ENCODE measurements at places on chromosomes 11 and 22. TPM values are rescaled to one million over a fixed set of nuclear protein-coding genes. Genes with fewer than 3 reads are reported as not detected.

GRCh38 chr11:111414267-111414931 lies 35.3 kb upstream of the POU2AF1 start:
- DNase-seq = no peak

GRCh38 chr11:60924906-60925853 lies 920 bp downstream of the TMEM132A start:
- no peak for DNase-seq

DNA sequence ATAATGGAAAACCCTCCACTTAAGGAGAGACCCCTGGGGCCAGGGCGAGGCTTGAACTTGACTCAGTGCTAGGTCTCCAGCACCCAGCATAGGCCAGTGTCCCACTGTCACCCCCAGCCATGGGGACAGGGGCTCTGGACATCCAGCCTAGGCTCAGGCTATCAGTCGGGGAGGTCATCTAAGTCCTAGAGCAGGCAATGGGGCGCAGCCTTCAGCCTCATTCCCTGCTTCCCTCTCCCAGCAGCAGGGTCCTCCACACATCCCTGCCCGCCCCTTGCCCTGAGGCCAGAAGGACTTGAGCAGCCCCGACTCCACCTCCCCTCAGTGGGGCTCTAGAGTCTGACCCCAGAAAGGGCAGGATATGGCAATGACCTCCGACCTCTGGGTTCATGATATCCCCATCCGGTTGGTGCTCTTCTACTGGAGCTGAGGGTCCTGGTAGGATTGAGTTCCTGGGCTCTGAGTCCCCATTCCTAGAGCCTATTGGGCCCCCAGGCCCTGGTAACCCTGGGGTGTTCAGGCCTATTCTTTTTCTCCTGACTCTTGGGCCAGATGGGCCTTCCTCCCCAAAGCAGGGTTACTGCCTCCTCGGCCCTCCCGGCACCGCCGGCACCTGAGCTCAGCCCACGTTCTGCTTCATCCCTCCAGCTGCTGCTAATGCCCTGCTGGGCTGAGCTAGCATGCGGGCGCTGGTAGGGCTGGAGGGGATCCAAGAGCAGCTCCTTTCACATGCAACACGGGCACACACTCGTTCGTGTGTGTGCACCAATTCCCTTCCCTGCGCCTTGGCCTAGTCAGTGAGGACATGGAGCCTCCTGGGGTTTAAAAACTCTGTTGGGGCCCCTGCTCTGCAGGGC lies 4.4 kb downstream of the CST6 start:
- no peak for DNase-seq

- DNase-seq = no peak
These were observed 128.3 kb upstream of the CSNK2A3 start for GRCh38 chr11:11481371-11481770.

DNA sequence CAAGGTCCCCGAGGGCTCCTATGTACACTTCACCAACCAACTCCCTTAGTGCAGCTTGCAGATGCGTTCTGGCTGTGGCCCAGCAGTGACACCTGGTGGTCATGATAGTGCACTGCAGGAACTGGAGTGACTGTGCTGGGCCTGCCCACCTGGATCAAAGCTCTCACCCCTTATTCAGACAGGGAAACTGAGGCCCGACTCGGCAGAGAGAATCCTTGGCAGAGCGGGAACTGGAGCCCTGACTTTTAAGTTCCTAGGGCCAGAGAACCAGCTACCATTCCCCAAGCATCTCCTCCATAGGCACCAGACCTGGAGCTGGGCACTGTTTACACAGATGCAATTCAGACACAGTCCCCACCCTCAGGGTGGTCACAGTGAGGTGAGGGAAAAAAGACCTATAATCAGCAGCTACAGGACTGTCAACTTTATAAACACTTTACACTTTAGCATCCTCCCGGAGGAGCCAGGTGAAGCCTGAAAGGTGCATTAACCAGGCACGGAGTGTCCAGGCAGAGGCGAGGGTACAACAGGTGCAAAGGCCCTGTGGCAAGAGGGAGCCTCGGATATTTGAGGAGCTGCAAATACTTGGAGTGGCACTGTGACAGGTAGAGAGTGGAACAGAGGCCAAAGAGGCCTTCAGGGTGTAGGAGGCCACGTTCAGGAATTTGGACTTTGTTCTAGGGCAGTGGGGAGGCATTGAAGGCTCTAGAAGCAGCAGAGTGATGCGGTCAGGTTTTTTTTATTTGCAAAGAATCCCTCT lies 22.0 kb downstream of the RHBDD3 start:
- peak; percentile 51 for DNase-seq

- no peak for DNase-seq
These were observed 859 bp upstream of the KRTAP5-5 start for GRCh38 chr11:1628506-1629325.

DNA sequence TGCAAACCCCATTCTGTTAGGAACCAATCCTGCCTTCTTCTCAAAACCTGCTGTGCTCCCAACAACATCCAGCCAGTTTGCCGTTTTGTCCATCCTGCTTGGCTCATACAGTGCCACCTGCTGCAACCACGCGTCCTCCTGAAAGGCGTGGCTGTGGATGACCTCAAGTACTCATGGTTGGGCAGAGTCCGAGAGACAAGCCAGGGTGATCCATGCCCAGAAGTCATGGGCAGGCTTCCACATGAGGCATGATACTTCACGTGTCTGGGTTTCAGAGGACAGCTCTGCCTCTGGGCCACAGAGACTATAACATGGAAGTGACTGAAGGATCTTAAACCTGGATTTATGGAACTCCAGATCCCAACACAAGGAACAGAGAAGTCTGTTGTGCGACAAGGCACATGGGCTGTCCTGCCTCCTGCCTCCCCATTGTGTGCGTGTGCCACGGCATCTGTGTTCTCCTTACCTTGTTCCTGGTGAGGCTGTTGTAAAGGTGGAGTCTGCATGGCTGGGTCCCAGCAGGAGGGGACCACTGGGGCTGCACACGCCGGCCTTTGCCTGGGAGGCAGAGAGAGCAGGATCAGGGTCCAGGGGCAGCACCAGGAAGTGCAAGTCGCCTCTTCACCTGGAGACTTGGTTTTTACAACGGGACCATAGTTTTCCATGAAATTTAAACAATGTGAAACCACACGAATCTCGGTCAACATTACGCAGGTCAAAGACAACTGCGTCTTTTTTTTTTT lies 15.4 kb downstream of the CARS1 start:
- peak; percentile 79 for DNase-seq

- DNase-seq = no peak
These were observed 121.7 kb upstream of the CRYBB3 start for GRCh38 chr22:25077964-25078363.

- DNase-seq = no peak
These were observed 222.6 kb upstream of the CCDC90B start for GRCh38 chr11:83508804-83509203.

- no peak for DNase-seq
These were observed 338.2 kb upstream of the NCAM1 start for GRCh38 chr11:112623057-112623456.

- no peak for DNase-seq
These were observed 29.0 kb downstream of the FBLN1 start for GRCh38 chr22:45531441-45532234.

- DNase-seq = no peak
These were observed 29.2 kb upstream of the DAGLA start for GRCh38 chr11:61650781-61651571.

- no peak for DNase-seq
These were observed 2.9 kb downstream of the MMP20 start for GRCh38 chr11:102622258-102622657.

DNA sequence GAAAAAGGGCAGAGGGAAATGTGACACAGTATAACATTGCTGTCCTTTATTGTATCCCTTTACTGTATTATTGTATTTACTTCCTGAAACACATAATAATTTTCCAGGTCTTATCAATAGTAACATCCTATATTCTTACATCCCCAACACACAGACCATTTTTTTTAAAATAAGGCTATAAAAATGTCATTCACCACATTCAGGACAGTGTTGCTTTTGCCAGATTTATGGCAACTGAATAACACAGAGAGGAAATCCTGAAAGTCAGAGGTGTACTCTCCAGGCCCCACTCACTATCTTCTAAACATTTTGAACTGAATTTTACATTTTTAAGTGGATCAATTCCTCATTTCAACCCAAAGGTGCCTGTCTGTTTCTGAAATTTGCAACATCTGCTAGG lies 104.8 kb upstream of the MTMR2 start:
- no peak for DNase-seq

GRCh38 chr11:78657968-78658839 lies 83.5 kb upstream of the NARS2 start:
- no peak for DNase-seq

DNA sequence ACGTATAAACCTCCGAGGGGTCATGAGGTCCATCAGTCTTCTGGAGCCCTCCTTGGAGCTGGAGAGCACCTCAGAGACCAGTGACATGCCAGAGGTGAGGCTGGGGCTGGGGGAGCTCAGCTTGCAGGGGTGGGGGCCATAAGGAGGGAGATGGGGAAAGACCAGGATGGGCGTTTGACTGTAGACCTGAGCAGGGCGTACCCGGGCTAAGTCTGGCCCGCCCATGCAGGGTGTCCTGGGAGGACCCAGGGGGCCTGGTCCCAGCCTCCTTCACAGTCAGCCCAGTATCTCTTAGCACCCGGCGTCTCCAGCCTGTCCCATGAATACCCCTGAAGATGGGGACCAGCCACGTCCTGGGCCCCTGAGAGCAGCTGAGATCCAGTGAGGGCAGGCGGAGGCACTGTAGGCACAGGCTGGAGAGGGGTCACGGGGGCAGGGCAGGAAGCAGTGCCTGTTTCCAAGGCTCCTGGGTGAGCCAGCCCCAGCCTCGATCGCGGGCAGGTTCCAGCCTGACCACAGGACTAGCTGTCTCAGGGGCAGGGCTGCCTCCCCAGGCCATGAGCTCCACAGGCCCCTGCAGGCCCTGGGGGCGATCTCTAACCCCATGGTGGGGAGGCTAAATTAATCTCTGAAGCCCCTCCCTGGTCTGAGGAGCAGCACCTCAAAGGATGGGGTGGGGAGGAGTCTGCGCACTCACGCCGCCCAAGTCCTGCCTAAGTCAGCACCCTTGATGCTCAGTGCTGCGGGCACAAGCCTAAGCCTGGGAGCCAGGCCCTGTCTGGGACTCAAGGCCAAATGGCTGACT lies 7.1 kb downstream of the SSH3 start:
- no peak for DNase-seq

DNA sequence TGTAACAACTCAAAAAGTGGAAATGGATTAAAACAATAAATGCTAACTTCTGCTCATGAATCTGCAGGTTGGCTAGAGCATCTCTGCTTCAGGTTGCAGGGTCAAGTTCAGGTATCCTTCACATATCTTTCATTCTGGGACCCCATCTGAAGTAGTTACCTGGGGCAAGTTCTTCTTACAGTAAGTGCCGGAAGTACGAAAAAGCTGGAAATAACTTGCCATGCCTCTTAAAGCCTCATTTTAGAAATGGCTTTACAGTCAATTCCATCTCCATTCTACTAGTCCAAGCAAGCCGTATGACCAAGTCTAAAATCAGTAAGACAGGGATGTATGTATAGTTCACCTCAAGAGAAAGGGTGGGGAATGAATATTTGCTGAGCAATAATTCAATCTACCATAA lies 93.7 kb downstream of the FCHSD2 start:
- no peak for DNase-seq

- no peak for DNase-seq
These were observed 127.2 kb downstream of the OSBP2 start for GRCh38 chr22:30821863-30822215.

GRCh38 chr11:114257621-114258558 lies 38.3 kb upstream of the NNMT start:
- peak; percentile 76 for DNase-seq

Gene TTC17
- total RNA-seq = 105 TPM

Gene NCAM1
- 17.9 TPM for total RNA-seq

Gene PATE2
- total RNA-seq = 2.8 TPM

Gene RCOR2
- 0.29 TPM for total RNA-seq

Gene RFPL1
- total RNA-seq = not detected
